ENCODE measurements at places on chromosomes 4 and X. TPM values are rescaled to one million over a fixed set of nuclear protein-coding genes. Genes with fewer than 3 reads are reported as not detected.

- ATAC-seq: no peak
Measured at GRCh38 chrX:116726806-116727205, 264.0 kb upstream of the CT83 start.

DNA sequence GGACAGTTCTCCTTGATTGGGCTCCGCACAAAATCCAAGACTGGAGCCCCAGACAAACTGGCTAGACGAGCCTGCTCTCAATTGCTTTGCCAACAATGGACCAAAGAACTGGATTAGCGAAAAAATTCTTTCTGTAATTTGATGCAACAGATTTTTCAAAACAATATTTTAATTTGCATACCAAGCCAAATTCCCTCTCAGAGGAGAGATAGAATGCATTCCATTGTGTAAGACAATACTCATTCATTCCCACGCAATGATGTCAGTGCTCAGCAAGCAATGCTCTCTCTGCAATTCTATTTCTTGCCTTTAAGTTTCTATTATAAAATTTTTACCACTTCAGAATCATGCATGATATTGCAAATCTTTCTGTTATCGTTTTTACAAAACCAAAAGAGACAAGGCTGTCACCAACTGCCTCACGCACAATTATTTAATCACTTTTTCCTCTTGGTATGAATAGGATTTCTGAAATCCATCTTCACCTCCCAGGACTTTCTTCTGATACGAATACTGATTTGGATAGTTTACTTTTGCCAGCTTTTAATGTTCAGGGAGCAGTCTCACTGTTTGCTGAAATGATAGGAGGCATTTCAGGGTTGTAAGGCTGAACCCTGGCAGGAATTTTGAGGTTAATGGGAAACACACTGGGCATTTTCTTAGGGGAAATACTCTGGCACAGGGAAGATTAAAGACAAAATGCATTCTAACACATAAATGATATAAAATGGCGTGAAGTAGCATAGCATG lies 46.1 kb upstream of the HCCS start:
- no peak for ATAC-seq

DNA sequence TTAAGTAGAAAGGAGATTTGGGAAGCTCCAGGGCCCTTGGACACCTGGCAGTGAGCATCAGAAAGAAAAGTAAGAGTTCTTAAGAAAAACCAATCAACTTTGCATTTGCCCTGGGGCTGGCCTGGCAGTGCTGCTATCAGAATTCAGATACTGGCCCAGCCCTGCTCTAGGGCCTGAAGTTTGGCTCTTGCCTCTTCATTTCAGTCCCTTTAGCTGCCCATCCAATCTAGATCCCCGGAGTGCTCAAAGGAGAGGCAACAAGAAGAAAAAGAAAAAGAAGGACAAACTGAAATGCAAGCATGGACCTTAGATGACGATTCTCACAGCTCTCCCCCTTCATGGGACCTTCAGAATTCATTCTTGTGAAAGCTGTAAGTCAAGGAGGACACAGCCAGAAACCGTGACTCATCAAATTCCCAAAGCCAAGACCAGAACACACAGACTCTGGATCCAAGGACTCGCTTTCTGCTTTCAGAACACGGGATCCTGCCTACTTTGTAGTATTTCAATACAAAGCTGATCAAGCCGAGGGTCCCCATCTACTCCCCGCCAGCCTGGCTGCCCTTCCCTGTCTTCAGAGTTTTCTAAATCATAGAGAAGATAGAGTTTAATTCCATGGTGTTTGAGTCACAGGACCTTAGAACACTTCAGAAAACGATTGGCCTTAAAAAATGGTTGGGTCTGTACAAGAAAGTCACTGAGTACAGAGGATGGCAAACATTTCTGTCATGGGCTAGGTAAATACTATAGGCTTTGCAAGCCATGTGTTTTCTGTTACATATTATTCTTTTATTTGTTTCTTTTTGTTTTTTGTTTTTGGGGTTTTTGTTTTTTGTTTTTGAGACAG lies 103.7 kb downstream of the RBM47 start:
- ATAC-seq: peak; percentile 81

Gene UGT2A3
- total RNA-seq: not detected

DNA sequence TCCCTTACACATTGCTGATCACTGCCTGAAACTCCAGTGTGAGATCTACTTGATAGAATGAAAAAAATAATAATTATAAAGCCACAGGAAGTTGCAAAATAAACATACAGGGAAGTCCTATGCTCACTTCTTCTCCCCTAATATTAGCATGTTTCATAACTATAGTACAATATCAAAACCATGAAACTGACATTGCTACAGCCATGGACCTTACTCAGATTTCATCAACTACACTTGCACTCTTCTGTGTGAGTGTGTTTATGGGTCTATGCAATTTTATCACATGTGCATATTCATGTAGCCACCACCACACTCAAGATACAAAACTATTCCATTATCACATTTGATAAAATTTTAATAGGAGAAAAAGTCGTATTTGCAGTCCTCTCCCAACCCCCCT lies 57.3 kb downstream of the SPINK2 start:
- no peak for ATAC-seq

Gene HSFX4
- total RNA-seq: 0.50 TPM

Data from motor neuron (in vitro differentiated cells).